ENCODE measurements at places on chromosomes 1 and 21.

GRCh38 chr21:24671901-24672300, 935.4 kb downstream of the MRPL39 start:
- no peak for DNase-seq

GRCh38 chr1:62210960-62211359, 16.3 kb downstream of the L1TD1 start:
- no peak for DNase-seq

DNA sequence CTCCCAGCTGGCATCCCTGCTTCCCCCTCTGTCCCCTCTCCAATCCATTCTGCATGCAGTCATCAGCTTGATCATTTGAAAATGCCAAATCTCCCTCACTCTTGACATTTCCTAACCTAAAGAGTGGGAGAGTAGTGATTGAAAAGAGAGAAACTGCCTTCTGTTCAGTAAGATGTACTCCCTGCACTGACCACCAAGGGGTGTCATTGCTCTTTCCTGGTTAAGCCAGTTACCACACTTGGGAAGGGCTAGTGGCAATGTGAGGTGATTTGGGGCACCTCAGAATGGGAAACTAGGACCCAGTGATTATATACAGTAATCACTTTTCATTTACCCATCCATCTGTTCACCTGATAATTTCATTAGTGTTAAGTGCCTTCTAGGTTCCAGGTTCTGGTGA, 6.9 kb upstream of the TMEM269 start:
- DNase-seq, result peak; percentile 38

- DNase-seq, result no peak
Measured at GRCh38 chr1:154094411-154094810, 60.5 kb downstream of the NUP210L start.

GRCh38 chr1:179151908-179152682, 70.2 kb downstream of the TOR3A start:
- no peak for DNase-seq

DNA sequence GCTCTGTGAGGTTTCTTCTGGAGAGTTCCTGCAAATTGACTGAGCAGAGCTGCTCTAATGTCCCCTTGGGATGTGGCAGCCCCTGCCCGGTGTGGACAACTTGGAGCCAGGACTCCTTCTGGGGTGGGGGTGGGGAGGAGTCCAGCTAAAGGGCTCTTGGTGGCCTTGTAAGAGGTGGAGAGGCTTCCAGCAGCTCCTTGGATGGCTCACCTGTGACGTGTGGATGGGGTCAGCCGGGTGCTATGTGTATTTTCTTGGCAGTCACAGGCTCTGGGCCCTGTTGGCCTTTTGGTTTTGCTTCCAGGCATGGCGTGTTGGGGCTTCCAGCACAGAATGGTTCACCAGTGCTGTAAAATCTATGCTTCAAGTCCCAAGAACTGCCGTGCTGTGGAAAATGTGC, 38.2 kb downstream of the TRAPPC10 start:
- DNase-seq, result no peak

- no peak for DNase-seq
Measured at GRCh38 chr1:187261637-187262036, 432.9 kb downstream of the PLA2G4A start.

DNA sequence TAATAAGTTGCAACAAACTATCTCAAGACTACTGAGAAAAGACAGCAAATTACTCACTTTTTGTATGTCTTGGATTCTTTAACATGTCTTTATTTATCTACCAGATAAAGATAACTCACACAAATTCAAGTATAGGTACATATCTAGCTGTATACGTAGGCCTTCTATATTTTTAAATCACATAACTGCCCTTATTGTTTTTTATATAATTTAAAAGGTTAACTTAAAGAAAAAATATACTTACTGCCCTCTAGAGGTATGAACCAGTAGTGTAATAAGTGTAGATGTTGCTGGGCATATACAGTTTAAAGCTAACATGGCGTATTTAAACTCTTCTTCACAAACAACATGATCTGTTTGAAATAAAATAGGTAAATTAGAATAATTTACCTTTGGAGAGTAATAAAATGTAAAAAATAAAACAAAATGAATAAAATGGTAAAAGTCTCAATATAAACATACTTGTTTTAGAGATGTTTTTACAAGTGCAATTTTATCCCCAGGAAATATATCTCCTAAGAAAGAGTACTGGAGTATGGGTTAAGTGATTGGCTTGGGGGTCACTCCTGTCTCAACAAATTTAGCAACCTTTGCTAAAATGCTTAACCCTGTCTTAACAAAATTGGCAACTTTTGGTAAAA, 235.2 kb downstream of the KCNT2 start:
- no peak for DNase-seq

DNA sequence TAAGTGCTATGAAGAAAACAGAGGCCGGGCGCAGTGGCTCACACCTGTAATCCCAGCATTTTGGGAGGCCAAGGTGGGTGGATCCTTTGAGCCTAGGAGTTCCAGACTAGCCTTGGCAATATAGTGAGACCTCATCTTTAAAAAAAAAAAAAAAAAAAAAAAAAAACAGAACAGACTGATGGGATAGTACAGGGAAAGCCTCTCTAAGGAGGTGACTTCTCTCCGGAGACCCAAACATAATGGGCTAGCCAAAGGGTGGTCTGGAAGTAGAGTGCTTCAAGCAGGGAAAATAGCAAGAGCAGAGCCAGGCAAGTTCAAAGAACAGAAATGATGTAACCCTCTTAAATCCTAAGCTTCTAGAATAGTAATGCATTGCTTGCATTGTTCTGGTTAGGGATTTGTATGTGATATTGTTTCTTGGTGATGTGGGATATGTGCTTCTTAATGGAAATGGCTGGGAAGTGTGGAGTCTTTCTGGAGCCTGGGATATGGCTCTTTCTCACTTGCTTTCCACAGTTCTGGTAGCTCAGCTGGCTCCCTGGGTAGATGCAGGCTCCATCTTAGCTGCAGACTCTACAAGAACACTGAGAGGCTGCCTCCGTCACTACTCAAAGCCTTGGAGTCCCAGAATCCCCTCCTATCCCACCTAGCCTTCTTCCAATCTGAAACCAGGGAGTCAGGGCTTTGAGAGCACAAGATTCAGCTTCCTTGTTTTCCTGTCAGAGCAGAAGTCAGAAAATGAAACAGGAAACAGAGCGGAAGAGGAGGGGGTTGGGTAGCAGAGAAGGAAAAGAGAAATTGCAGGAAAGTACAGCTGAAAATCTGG, 1.9 kb upstream of the PIGV start:
- DNase-seq, result no peak

DNA sequence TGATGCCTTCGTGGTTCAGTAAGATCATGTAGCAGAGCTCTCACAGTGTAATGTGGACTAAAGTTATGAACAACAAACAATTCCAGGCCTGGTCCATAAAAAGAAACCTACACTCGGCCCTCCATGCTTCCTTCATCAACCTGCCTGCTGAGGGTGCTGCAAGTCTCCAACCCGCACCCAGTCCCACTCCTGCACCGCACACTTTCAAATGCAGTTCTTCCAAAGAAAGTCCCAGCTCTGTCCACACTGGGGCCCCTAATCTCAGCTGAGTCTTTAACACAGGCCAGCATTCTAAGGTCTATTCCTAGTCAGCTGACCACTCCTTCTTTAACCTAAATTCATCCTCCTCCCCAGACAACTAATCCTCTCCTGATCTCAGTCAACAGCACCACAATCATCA, 71.5 kb upstream of the NR5A2 start:
- DNase-seq, result no peak

DNA sequence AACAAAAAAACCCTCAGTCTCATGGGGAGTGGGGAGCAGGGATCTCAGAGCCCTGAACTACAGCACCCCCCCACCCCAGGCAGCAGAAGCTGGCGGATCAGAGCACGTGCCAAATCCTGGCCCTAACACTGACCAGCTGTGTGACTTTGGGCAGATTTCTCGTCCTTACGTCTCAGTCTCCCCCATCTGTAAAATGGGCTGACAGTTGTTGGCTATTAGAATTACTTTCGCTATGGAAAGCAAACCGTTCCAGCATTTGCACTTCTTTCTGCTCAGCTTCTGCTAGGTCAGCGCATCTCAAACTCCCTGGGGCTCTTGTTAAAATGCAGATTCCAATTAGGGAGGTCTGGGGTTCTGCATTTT, 15.5 kb downstream of the TNFRSF8 start:
- no peak for DNase-seq

- DNase-seq, result peak; percentile 33
Measured at GRCh38 chr1:52296345-52296744, 69.7 kb downstream of the CC2D1B start.

- DNase-seq, result no peak
Measured at GRCh38 chr1:171128463-171128862, 37.8 kb downstream of the FMO3 start.

DNA sequence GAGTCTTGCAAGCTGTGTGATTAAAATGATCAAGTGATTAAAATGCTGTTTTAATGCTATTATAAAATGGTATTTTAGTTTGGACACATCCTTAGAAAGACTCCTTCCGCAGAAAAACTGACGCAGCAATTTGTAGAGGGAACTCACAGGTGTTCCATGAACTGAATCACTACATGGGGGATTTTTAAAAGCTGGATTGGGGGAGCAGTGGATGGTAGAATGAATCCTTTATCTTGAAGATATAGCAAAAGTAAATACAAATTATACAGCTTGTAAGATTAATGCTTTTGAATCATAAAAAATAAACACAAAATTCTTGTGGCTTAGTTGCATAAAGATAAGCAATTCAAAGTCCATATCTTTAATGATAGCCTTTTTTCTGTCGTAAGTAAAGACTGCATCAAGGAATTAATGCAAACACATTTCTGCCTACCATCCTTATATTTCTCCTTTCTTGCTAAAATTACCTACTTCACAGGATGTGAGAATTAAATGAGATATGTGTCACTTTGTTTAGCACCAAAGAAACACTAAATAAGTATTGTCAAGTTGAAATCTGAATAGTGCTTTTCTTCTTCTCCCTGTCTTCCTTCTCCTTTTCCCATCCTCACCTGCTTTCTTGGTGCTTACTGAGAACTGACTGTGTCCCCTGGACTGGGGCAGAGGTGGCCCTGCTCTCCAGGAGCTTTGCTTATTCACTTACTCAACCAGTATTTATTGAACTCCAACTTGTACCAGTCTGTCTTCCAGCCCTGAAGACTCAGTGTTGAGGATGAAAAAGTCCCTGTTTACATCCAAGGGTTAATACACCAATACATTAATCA, 61.5 kb upstream of the F3 start:
- DNase-seq, result no peak

DNA sequence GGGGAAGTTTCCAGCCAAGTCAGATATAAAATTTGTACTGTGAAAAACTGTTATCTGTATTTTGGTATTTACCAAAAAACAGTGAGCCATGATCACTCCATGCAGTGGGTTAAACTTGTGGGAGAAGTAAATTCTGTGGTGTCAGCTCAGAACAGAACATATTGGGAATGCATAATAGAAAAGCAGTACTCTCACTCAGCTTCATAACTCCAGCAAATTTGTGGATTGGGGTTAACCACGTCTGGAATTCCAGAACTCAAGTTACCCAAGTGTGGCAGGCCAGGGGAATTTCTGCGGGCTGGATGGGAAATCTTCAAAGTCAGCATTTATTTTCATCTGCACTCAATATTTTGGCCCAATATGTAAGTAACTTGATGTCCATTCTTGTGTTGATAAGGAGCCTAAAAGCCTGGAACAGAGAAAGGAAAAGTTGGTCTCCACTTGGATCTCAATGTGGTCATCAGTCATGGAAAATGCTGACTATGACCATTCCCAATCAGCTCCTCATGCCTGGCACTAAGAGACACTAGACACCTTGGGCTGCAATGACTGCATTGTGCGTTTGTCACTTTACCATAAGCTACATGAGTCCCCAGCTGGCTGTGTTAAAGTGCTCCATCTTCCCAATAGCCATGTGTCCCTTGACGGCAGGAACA, 39.1 kb upstream of the ENAH start:
- DNase-seq, result no peak

- peak; percentile 86 for DNase-seq
Measured at GRCh38 chr1:966704-967300, 520 bp downstream of the PLEKHN1 start.

DNA sequence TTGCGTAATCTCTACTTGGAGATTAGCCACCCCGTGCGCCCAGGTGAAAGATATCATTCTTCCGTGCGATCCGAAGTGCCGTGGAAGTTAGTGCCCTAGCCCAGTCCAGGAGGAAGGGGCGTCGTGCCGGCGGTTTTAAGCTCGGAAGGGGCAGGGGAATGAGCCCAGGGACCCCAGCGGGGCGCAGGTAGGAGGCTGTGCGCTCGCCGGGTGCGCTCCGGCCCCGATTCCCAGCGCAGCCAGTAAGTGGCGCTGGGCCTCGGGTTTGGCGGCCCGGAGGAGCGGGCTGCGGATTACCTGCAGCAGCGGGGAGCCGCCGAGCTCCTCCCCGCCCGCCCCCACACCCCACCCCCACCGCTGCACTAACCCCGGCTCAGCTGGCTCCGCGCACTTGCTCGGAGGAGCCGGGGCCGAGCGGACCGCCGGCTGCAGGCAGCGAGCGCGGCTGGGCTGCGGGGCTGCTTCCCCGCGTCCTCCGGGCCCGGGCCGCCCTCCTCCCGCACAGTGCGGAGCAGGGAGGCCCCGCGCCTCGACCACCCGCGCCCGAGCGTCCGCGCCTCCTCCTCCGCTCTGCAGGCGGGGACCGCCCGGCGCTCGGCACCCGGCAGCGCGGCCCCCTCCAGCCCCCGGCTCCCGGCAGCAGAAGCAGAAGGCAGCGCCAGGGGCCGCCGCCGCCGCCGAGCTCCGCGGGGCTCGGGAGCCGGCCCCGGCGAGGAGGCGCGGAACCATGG, at the start of gene RYR2:
RYR2 (plus strand) TSS at position 390 of the 731 bp plus-strand sequence; CDS start at position 728, 338 bp downstream.
- no peak for DNase-seq

- DNase-seq, result no peak
Measured at GRCh38 chr1:193929374-193930033, 743.1 kb upstream of the B3GALT2 start.

- no peak for DNase-seq
Measured at GRCh38 chr1:213968146-213968825, 19.5 kb upstream of the PROX1 start.

GRCh38 chr1:26784023-26784871, 3.5 kb upstream of the PIGV start:
- no peak for DNase-seq

DNA sequence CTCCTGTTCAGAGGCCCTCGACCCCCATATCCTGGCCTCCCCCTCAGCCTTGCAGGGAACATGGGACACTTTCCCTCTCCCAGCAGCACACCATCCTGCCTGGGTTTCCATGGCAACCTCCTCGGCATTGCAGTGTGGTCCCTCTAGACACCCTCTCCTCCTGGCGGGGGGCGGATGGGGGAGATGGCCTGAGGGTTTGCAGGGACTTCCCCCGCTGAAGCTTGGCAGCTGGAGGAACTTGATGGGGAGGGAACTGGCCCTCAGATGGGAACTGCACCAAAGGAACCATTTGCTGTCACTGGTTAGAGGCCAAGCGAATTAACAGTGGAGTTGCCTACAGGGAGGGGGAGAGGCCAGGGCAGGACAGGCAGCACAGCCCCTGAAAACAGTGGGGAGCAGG, 28.7 kb downstream of the RIMS3 start:
- no peak for DNase-seq

GRCh38 chr1:222233444-222234158, 314.3 kb downstream of the HHIPL2 start:
- no peak for DNase-seq
